ENCODE measurements at places on chromosomes 6 and 20.
A peak's percentile ranks its signal among the peaks of the same experiment; 100 is the strongest.

GRCh38 chr6:108543175-108543940, 17.4 kb upstream of the FOXO3 start:
- DNase-seq: peak; percentile 36

DNA sequence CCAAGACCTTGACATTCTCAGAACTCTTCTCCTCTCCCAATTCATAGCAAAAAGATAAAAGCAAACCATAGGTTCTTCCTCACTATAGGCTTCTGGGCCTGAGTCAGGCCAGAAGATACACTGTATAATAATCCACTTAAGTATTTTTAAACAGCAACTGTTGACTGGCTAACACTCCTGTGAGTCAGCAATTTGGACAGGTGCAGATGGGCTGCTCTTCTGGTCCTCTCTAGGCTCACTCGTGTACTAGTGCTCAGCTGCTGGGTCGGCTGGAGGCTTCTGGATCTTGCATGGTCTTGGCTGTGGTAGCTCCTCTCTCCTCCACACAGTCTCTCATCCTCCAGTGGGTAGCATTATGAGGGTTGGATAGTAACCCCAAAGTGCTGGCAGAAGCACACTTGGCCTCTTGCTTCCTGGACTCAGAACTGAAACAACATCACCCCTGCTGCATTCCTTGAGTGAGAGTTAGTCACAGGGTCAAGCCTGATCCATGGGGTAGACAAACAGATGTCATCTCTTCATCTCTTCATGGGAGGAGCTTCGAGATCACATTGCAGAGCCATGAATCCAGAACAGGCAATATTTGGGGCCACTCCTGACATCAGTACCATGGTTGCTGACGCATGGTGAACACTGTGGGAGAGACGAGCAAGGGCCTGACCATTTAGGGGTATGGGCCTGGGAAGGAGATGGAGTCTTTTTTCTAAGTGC, 86.9 kb downstream of the C6orf118 start:
- no peak for DNase-seq

- DNase-seq: no peak
Observed at GRCh38 chr20:9409981-9410380, 104.4 kb upstream of the LAMP5 start.

GRCh38 chr6:53461041-53461656, 83.8 kb downstream of the GCLC start:
- no peak for DNase-seq

DNA sequence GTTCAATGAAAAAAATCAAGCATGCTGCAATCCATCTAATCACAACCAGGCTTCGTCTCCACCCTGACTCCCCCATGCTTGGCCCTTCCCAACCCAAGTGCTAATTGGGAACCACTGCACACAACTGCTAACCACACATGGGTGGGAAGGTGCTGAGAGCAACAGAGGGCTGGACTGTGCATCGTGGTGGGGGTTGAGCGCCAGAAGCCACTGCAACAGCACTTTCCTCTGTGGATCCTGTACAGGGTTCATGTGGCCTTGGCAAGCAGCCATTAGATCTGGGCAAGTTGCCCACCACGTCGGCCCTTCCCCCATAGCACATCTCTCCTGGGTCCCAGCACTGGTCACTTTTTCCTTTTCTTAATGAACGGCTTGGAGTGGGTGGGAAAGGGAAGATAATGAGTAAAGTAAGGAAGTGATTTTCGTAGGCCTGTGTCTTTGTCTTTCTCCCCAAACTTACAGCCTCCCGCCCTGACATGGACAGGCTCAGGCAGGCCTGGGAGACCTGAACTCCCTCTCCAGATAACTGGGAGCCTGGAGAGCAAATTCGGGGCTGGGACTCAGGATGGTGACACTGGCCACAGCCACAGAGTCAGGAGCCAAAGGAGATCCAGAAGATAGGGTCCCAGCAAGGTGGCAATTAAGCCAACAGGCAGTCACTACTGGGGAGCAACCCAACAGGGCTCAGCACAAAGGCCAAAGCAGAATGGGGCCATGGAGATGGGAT, 34.4 kb upstream of the MRPS10 start:
- DNase-seq: peak; percentile 68
